Activated CD8-positive, alpha-beta T cell treated with anti-CD3 and anti-CD28 coated beads, Interleukin-2, amount 10 ng/mL, durations not matched to agents 7 days and 5 days (primary cell): ENCODE measurements at places on chromosomes 13 and 19. TPM values are rescaled to one million over a fixed set of nuclear protein-coding genes. Genes with fewer than 3 reads are reported as not detected.

GRCh38 chr19:42199440-42200115 lies 17.9 kb downstream of the DEDD2 start:
- peak overlapping the region; percentile 72 for H3K4me3 ChIP-seq
- peaks cover 80% of the 10 kb centered on the region for H3K4me1 ChIP-seq
- DNase-seq, result peak; percentile 92
- H3K27me3 ChIP-seq, result no peaks in the 10 kb centered on the region
- peak overlapping the region; percentile 96 for H3K27ac ChIP-seq

GRCh38 chr13:81382246-81382645 lies 1041.3 kb upstream of the SPRY2 start:
- no peak overlapping the region for H3K27ac ChIP-seq
- H3K4me3 ChIP-seq, result no peak overlapping the region
- no peak for DNase-seq
- H3K36me3 ChIP-seq, result no peaks in the 10 kb centered on the region

Gene SRRM5
- 0.71 TPM for total RNA-seq

GRCh38 chr19:46609511-46610412 lies 8.6 kb downstream of the CALM3 start:
- no peak overlapping the region for H3K4me3 ChIP-seq
- no peak overlapping the region for H3K27ac ChIP-seq
- peaks cover 77% of the 10 kb centered on the region for H3K4me1 ChIP-seq
- DNase-seq, result no peak

DNA sequence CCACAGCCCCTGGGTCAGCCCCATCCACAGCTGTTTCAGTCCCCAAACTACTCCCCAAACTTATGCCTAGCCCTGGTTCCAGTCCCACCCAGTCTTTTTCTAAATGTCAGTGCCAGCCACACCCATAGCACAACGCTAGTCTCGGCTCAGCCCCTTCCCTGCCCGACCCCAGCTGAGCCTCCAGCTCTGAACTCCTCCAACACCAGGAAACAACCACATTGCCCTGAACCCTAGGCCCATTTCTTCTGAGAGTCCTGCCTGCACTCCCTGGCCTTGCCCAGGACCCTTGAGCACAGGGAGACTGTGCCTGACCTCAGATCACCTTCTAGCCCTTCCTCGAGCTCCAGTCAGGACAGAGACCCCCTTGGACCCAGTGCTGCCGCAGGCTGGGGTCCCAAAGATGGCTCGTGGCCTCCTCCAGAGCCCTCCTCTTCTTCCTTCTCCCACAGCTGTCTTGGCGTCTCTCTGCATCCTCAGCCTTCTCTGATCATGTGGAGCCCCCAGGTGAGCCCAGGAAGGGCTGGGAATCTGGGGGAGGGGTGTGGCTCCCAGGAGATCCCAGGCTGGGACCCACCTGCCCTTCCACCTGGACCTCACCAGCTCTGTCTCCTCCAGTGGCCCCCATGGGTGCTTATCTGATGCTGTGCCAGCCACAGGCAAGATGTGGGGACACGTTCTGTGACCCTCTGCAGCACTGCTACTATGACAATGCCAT lies 33.0 kb upstream of the IGFL1 start:
- no peaks in the 10 kb centered on the region for H3K36me3 ChIP-seq
- H3K4me3 ChIP-seq, result no peak overlapping the region
- DNase-seq, result no peak
- H3K27me3 ChIP-seq, result peaks cover 31% of the 10 kb centered on the region
- no peaks in the 10 kb centered on the region for H3K4me1 ChIP-seq

- peak overlapping the region; percentile 86 for H3K4me3 ChIP-seq
- peak; percentile 46 for DNase-seq
- H3K36me3 ChIP-seq, result peaks cover 4% of the 10 kb centered on the region
- no peaks in the 10 kb centered on the region for H3K27me3 ChIP-seq
Observed at GRCh38 chr13:29849071-29849631, 1.3 kb downstream of the UBL3 start.

- H3K4me3 ChIP-seq, result no peak overlapping the region
- DNase-seq, result no peak
- H3K4me1 ChIP-seq, result no peaks in the 10 kb centered on the region
- no peaks in the 10 kb centered on the region for H3K27me3 ChIP-seq
Observed at GRCh38 chr13:57969951-57970350, 338.4 kb downstream of the PCDH17 start.

Gene SOX1
- total RNA-seq, result not detected

GRCh38 chr19:12706332-12706718 lies 9.9 kb upstream of the FBXW9 start:
- no peak overlapping the region for H3K27ac ChIP-seq
- no peak overlapping the region for H3K4me3 ChIP-seq
- H3K27me3 ChIP-seq, result no peaks in the 10 kb centered on the region
- DNase-seq, result no peak

DNA sequence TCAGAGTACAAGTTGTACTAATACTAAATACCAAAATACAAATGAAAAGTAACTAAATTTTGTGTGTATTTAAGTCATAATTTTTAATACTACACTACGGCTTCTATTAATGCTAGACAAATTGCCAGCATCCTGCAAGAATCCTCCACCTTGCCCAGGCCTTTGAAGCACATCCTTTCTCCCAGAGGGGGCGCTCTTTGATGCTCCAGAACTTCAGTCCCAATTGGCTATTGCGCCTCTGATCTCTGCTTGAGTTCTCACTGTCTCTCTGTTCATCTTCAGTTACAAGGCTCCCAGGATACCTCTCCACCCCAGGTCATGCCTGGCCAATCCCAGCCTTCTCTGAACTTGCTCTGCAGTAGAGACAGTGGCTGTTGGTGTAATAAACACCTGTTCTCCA lies 141.0 kb downstream of the DCLK1 start:
- no peaks in the 10 kb centered on the region for H3K27me3 ChIP-seq
- DNase-seq, result no peak
- H3K4me1 ChIP-seq, result no peaks in the 10 kb centered on the region
- no peak overlapping the region for H3K27ac ChIP-seq
- no peaks in the 10 kb centered on the region for H3K36me3 ChIP-seq

GRCh38 chr13:54799621-54800226 lies 1771.1 kb downstream of the OLFM4 start:
- no peaks in the 10 kb centered on the region for H3K36me3 ChIP-seq
- H3K27me3 ChIP-seq, result no peaks in the 10 kb centered on the region
- H3K4me1 ChIP-seq, result no peaks in the 10 kb centered on the region
- H3K4me3 ChIP-seq, result no peak overlapping the region
- H3K27ac ChIP-seq, result no peak overlapping the region
- no peak for DNase-seq

Gene S1PR5
- 0.89 TPM for total RNA-seq

GRCh38 chr19:48632692-48633147 lies 4.5 kb downstream of the DBP start:
- no peak overlapping the region for H3K4me3 ChIP-seq
- H3K4me1 ChIP-seq, result peaks cover 45% of the 10 kb centered on the region
- no peak for DNase-seq
- H3K27ac ChIP-seq, result peak overlapping the region; percentile 8

DNA sequence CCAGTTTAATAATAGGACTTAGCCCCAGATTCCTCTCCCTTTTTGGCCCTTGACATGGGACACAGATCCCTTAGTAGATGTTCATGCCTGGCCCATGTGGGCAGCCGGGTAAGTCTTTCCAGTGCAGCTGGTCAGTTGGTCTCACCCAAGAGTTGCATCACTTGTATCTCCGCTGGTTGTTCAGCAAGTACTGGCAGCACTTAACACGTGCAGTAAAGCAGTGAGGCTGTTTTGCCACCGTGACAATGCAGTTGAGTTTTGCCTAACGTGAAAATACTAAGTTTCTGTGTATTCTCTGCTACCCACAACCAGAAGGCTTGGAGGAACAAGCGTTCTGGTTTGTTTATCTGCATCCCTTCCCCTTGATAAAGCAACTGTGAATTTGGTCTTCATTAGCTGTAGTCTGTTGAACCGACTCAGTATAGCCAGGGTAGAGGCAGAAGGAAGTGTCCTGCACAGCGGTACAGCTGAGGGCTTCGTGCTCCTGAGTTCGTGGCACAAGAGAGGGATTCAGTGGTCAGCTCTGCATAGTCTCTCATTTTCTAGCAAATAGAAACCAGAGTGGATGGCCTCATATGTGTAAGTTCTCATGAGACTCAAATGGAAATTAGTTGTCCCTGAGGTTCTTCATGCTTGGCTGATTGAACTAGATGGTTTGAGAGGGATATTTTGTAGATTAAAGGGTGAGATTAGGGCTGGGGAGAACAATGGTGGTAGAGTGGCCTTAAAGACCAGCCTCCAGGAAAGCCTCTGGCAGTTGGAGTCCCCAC lies 50.3 kb downstream of the ARHGEF7 start:
- peaks cover 75% of the 10 kb centered on the region for H3K36me3 ChIP-seq
- H3K4me3 ChIP-seq, result no peak overlapping the region
- peak overlapping the region; percentile 76 for H3K27ac ChIP-seq
- H3K27me3 ChIP-seq, result no peaks in the 10 kb centered on the region
- no peak for DNase-seq
- peaks cover 43% of the 10 kb centered on the region for H3K4me1 ChIP-seq

GRCh38 chr19:12090807-12091206 lies 26.3 kb downstream of the ZNF844 start:
- H3K4me3 ChIP-seq, result peak overlapping the region; percentile 37
- peaks cover 13% of the 10 kb centered on the region for H3K36me3 ChIP-seq
- H3K4me1 ChIP-seq, result peaks cover 17% of the 10 kb centered on the region

GRCh38 chr13:35700671-35701070 lies 224.2 kb upstream of the MAB21L1 start:
- H3K36me3 ChIP-seq, result no peaks in the 10 kb centered on the region
- no peaks in the 10 kb centered on the region for H3K4me1 ChIP-seq
- DNase-seq, result no peak

DNA sequence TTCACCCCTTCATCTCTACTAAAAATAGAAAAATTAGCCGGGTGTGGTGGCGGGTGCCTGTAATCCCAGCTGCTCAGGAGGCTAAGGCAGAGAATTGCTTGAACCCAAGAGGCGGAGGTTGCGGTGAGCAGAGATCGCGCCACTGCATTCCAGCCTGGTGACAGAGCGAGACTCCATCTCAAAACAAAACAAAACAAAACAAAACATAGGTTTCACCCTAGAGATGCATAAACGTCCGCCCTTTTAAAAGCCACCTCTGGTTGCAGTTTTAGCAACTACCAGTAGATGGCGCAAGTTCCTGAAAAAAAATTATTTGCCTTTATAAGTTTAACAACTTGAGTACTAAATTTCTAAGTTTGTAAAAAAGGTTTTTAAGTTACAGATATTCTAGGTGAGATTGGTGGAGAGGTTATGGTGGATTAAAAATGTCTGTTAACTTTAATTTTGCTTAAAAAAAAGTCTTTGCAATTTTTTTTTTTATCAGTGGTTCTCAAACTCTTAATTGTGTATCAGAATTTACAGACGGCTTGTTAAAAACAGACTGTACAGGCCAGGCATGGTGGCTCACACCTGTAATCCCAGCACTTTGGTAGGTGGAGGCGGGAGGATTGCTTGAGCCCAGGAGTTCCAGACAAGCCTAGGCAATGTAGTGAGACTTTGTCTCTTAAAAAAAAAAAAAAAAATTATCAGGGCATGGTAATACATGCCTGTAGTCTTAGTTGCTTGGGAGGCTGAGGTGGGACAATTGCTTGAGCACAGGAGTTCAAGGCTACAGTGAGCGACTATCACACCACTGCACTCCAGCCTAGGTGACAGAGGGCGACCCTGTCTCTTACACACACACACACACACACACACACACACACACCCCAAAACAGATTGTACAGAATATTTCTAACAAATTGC lies 42.1 kb downstream of the NAA16 start:
- no peak overlapping the region for H3K4me3 ChIP-seq
- peaks cover 37% of the 10 kb centered on the region for H3K36me3 ChIP-seq
- peaks cover 41% of the 10 kb centered on the region for H3K4me1 ChIP-seq
- no peaks in the 10 kb centered on the region for H3K27me3 ChIP-seq

Gene ETV2
- total RNA-seq, result 1.6 TPM
